ENCODE measurements at places on chromosomes 16 and 17. TPM values are rescaled to one million over a fixed set of nuclear protein-coding genes. Genes with fewer than 3 reads are reported as not detected.

The ZPBP2 gene
- not detected for total RNA-seq

The FBXL16 gene
- 0.37 TPM for total RNA-seq

The PAFAH1B1 gene
- total RNA-seq, result 138 TPM

The GPRC5C gene
- total RNA-seq, result 56.8 TPM

DNA sequence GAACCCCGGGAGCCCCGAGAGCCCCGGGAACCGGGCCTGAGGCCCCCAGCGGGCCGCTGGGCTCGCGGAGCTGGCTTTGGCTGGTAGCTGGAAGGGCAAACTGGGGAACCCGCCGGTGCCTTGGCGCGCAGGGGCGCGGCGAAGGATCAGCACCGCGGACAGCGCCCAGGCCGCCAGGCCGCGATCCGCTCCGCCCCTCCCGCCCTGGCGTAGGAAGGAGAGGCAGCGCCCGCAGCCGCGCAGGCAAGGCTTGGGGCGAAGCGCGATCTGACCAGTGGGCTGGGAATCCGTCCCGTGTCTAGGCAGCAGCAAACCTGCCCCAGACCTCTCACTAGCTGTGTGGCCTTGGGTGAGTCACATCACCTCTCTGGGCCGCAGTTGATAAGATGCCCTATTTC, 331 bp upstream of the CCDC92B start:
- peak; percentile 63 for DNase-seq

DNA sequence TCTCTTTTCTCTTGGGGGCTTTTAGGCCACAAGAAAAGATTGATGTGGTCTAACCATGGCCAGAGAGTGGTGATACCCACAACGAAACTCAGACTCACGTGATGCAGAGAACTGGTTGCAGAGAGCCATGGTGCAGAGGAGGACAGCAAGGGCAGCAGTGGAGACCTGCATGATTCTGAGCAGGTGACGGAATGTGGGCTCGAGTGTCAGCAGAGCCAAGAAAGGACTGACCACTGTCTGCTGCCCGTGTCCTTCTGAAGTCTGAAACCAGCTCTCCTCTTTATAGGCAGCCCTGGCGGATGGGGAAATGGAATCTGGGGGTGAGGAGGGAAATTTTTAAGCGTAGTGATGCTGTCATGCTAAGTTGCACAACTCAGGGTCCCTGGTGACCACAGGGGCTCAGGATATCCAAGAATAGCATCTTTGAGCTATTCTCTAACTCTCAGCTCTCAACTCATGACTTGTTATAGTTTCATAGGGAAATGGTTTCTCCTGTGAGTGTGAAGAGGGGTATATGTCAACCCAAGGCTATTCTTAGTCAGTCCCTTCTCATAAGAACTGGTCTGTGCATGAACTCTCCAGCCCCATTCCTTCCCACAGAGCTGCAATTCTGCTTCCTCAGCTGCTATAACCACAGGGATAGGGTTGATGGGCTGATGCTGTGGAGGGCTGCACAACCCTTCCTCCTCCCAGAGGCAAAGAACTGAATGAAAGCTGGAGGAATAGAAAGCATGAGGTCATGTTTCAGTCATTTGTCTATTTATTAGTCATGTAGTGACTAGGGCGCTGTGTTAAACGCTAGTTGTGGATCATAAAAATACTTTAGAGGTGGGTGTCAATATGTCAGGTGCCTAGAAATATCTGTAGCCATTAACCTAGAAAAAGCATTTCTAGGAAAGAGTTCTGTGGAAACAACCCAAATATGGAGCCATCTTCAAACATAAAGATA, at the start of gene CCL3:
TSS of gene CCL3 (minus strand) at position 256 of the 949 bp plus-strand sequence. CDS start at position 171, 85 bp downstream.
- DNase-seq, result no peak

- no peak for DNase-seq
Measured at GRCh38 chr16:19542138-19542821, 13.2 kb upstream of the VPS35L start.

GRCh38 chr17:57909551-57909950, 45.7 kb downstream of the CUEDC1 start:
- DNase-seq, result no peak

- no peak for DNase-seq
Measured at GRCh38 chr16:79892278-79892677, 291.7 kb upstream of the MAF start.

GRCh38 chr17:39752241-39752881, 14.6 kb downstream of the GRB7 start:
- DNase-seq, result no peak

GRCh38 chr17:72119873-72120641, 763 bp upstream of the SOX9 start:
- DNase-seq, result no peak

DNA sequence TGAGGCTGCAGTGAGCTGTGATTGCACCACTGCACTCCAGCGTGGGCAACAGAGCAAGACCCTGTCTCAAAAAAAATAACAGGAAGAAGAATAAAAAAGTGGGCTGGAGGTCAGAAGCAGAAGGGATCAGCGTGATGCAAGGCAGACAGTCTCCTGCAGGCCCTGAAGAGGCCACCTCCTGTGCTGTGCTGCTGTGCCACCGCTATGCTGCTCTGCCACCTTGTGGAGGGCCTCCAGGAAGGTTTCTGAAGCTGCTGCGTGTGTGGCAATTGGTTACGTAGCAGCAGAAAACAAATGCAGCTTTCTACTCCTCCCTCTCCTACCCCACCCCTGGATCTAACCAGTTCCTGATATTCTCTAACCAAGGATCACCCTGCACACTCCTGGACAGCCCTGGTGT, 815.5 kb downstream of the KCNJ18 start:
- no peak for DNase-seq

DNA sequence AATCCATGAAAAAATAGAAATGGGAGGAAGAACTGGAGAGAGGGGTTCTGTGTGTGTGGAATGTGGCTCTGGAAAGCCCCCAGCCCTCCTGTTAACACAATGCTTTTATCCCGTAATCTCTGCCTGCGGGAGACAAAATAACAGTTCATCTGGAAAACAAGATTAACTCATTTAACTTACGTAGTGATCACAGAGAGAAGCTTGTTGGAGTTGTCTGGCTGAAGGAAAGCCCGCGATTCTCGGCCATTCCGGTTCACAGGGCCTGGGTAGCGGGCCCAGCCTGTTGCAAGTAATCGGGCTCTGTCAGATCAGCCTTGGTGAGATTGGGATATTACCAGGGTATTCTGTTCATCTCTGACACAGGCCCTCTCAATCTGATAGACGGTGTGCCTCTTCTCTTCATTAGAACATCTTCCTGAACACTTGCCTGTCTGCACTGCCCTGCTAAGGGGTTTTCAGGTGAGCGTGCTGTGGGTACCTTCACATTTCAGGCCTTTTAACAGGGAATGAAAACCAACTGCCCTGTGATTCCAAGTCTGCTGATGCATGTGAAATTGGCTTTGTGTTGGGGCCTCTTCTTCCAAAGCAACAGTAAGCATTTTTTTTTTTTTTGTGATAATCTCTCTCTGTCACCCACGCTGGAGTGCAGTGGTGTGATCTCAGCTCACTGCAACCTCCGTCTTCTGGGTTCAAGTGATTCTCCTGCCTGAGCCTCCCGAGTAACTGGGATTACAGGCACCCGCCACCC, 609.9 kb downstream of the WWOX start:
- DNase-seq, result no peak

DNA sequence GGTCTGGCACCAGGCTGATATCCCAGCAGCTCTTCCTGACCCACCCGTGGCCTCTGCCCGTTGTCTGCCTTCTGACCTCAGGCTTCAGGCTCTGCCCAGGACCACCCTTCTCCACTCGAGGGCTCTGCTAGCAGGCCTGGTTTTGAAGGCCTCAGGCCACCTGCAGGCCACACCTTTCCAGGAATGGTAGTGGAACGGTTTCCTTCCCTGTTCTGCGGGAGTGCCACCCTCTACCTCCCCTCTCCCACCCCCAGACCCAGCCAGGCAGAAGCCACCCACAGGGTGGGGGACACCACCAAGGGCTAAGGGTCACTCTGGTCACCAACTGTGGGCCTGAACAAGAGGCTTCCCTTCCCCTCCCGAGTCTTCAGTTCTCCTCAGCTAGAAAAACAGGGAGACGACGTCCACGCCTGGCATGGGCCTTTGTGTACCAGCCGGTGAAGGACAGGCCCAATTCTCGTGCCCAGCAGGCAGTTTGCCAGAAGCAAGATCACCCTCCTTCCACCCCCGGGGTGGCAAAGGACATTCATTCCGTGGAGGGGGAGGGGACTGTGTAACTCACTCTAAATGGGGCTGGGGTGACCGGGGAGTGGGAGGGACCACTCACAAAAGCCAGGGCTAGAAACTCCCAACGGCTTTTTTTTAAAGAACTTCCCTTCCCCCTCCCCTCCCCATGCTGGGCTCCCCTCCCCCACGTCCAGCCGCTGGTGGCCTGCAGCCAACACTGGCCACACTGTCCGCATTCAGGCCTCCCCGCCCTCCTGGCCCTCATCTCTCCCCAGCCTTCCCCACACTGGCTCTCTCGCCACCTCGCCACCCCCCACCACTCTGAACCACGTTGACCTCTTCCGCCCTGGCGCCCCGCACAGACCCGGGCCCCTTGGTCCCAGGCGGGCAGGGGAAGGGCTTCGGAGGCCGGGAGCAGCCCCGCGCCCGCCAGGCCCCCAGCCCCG, 7.7 kb downstream of the CBX4 start:
- DNase-seq, result no peak

GRCh38 chr17:35368081-35368830, 5.2 kb downstream of the SLFN11 start:
- DNase-seq, result no peak

DNA sequence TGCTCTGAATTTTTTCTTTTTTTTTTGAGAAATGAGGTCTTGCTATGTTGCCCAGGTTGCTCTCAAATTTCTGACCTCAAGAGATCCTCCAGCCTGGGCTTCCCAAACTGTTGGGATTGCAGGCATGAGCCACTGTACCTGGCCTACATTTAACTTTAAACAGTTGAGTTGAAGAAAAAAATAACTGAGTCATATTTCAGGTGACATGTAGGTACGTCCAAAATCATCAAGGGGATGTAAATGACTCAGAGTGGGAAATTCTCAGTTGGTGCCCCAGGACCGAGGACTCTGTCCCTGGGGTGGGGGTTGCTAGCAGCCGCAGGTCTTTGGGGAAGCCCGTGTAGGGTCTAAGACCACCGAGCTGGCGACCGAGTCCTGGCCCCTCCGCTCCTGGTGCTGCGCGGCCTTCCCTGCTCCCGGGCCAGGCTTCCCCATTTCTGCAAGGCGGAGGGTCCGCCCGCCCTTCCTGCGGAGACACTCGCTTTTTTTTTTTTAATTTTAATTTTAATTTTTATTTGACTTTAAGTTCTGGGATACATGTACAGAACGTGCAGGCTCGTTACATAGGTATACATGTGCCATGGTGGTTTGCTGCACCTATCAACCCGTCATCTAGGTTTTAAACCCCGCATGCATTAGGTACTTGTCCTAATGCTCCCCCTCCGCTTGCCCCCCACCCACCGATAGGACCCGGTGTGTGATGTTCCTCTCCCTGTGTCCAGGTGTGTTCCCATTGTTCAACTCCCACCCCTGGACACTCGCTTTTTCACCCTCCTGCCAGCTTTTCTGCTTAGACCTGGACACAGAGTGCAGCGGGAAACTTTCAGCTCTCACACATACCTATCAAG, 12.7 kb upstream of the N4BP1 start:
- DNase-seq, result no peak

GRCh38 chr17:5121186-5121841, 5.5 kb downstream of the USP6 start:
- DNase-seq, result no peak

DNA sequence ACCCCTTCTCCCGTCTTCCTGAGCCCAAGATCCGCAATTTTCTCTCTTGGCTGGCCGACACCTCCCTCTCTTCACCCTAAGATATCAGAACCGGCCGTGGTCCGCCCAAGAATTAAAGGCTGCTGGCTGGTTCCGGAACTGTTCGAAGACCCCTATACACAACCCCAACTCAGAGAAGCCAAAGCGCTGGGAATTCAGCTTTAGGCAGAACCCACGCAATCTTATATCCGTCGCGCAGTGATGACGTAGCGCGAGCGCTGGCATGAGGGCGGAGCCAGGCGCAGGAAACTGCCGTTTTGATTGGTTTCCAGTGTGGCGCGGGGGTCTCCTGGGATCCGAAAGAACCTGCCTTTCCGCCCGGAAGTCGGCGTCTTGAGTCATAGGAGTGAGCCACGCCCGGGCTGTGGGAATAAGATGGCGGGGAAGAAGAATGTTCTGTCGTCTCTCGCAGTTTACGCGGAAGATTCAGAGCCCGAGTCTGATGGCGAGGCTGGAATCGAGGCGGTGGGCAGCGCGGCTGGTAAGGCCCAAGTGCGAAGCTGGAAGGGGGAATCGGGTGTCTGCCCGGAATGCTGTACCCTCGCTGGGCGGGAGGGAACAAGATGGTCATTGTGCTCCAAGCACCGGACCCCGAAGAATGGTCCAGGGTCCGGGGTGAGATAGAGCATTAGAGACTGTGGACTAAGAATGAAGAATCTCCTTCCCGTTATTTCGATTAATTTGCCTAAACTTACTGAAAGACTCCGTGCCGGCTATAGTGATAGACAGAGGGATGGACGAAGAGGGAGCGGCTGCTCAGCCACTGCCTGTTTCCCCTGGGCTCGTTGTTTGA, at the start of the genes RECQL5 and SAP30BP:
TSS of gene RECQL5 (minus strand) at position 196 of the 832 bp plus-strand sequence. CDS start 597 bp downstream, outside the sequence.
TSS of gene SAP30BP (plus strand) at position 380 of the 832 bp plus-strand sequence. CDS start at position 415, 35 bp downstream.
- peak; percentile 98 for DNase-seq

DNA sequence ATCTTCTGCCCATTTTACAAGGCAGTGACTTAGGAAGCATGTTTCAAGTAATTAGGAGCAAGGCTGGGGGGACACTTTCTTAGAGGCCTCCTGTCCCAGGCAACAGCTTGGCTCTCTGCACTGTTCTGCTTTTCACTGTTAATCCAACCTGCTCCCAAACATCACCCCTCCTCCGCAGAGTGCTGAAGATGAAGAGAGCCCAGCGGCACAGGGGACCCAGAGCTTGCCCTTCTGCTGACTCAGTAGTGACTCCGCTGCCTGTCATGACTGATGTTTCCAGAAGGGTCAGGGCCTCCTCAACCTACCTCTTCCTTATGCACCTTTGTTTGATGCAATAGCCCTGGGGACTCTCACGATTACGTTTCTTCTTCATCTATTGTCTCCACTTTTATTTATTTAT, 38.9 kb upstream of the NDRG4 start:
- no peak for DNase-seq

GRCh38 chr16:5709889-5710288, 612.3 kb upstream of the EEF2KMT start:
- DNase-seq, result no peak

- no peak for DNase-seq
Measured at GRCh38 chr17:64196601-64197000, 66.5 kb downstream of the TEX2 start.

DNA sequence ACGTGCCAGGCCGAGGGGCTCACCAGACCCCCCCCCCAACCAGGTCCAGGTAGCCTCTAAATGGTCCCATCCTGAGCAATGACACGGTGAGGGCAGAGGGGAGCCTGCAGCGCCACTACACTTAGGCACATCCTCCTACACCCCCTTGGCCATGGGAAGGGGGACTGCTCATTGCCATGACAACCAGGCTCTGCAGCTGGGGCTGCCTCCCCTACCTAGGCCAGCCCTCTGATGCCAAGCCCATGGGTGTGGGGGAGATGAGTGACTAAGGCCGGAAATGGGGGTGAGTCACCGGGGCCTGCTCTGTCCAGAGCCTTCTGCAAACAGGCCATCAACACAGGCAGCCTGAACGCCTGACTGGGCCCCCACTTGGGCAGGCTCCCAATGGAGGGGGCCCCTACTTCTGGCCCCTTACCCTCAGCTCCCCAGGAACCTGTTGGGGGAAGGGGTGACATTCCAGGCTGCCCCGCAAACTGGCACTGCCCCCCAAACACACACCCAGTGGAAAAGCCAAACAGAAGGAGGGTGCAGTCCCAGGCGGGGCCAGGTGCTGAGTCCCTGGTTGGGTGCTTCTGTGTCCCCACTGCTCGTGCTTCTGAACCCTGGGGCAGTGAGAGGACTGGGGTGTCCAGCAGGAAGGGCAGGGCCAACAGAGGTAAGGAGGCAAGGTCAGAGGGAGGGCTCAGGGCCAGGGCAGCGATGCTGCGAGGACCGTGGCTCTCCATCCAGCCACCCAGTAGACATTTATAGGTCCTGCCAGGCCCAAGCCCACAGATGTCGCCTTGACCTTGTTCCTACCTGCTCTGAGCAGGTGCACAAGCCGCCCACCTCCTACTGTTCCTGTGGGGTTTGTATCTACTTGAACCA, 8.2 kb downstream of the PLCD3 start:
- DNase-seq, result peak; percentile 89
